ENCODE measurements at places on chromosomes 12 and 14. TPM values are rescaled to one million over a fixed set of nuclear protein-coding genes. Genes with fewer than 3 reads are reported as not detected.

- peak; percentile 74 for DNase-seq
Measured at GRCh38 chr12:42981379-42981778, 391.8 kb upstream of the PRICKLE1 start.

- DNase-seq = no peak
Measured at GRCh38 chr14:75188086-75188485, 11.7 kb upstream of the TMED10 start.

The VDR gene
- 0.14 TPM for total RNA-seq

- no peak for DNase-seq
Measured at GRCh38 chr14:61864329-61864898, 102.2 kb downstream of the SNAPC1 start.

DNA sequence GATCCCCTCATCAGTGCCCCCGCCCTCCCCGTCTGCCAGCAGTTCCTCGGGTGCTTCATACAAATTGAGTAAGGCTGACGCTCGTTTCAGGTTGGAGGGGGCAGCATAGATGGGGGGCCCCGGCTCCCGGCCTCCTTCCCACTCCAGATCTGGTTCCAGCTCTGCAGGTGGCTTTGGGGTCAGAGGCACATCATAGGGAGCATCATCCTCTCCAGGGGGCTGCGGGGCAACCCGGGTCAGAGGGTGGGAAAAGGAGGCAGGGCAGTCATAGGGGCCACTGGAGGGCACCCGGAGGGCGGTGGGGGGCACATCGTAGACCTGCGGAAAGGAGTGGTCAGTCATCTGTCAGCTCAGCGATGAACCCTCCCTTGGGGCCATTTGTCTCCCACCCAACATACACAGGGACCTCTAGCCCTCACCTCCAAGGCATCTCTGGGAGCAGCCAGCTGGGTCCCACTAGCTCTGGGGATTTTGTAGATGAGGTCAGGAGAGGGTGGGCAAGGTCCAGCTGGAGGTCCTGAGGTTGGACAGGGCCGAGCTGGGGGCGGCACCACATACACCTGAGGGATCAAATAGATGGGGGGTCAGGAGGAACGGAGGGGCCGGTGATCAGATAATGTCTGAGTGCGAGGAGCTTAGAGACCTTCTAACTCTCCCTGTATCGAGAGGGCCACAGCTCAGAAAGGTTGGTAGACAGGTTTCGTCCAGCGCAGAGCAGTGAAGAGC, 5.1 kb downstream of the EFS start:
- DNase-seq = no peak

- DNase-seq = no peak
Measured at GRCh38 chr12:93594766-93595311, 22.4 kb downstream of the SOCS2 start.

The SPTB gene
- total RNA-seq = not detected

GRCh38 chr12:32312049-32312670, 87.2 kb upstream of the FGD4 start:
- DNase-seq = peak; percentile 95

The RND1 gene
- 0.57 TPM for total RNA-seq

DNA sequence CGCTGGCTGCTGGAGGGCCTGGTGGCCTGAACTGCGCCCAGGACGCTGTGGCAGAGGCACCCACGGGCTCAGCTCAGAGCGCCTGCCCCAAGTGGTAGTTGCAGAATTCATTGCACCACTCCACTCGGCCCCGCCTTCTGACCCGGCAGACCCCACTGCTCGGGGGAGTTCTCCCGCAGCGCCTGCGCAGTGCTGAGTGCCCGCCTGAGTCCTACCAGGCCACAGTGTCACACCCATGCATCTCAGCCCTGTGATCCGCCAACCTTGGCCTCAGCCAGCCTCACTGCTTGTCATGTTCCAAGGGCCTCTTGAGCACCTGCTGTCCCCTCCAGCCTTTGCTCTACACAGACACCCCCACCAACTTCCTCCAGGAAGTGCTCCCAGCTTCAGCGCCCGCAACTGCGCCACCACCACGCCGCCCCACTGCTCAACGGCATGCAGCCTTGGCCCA, 12.2 kb downstream of the DEGS2 start:
- DNase-seq = no peak

DNA sequence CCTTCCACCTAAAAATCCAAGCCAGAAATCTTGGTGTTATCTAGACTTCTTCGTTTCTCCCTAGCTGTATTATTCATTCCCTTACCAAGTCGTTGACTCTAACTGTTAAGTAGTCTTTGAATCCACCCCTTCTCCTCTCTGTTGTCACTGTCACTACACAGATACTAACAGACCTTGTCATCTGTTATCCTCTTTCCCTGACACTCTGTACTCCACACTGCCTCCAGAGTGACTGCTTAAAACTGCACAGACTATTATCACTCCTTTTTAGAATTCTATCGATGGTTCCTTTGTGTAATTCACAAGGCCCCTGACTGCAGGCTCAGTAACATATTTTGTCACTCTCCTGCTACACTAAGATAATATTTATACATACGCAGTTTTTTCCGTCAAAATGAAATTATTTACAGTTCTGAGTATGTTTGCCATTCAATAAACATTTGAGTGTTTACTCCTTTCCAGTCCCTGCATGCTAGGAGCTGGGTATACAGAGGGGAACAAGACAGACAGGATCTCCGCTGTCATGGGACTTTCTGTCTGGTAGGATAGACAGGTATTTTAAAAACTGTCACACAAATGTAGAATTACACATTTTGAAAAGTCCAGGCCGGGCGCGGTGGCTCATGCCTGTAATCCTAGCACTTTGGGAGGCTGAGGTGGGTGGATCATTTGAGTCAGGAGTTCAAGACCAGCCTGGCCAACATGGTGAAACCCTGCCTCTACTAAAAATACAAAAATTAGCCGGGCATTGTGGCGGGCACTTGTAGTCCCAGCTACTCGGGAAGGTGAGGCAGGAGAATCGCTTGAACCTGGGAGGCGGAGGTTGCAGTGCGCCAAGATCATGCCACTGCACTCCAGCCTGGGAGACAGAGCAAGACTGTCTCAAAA, 3.8 kb downstream of the MARS1 start:
- DNase-seq = peak; percentile 36

DNA sequence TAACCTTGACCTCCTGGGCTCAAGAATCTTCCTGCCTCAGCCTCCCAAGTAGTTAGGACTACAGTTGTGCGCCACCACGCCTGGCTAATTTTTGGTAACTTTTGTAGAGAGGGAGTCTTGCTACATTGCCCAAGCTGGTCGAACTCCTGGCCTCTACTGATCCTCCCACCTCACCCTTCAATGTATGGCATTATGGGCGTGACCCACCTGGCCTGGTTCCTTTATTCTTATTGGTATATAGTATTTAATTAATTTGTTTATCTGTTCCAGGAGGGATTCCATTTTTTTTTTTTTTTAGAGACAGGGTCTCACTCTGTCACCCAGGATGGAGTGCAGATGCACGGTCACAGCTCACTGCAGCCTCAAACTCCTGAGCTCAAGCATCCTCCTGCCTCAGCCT, 40.9 kb upstream of the EAPP start:
- DNase-seq = no peak

DNA sequence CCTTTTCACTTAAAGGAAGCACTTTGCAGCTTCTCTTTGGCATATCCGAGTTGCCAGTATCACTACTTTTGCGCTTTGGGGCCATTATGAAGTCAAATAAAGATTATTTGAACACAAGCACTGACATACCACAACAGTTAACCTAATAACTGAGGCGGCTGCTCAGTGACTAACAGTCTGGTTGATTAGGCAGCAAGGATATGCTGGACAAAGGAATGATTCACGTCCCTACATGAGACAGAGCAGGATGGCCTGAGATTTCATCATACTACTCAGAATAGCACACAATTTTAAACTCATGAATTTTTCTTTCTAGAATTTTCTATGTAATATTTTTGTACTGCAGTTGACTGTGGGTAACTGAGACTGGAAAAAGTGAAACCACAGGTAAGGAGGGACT, 56.9 kb upstream of the E2F7 start:
- DNase-seq = peak; percentile 49

GRCh38 chr14:53110096-53110495, 43.0 kb downstream of the DDHD1 start:
- no peak for DNase-seq

GRCh38 chr14:85576848-85577542, 47.1 kb downstream of the FLRT2 start:
- DNase-seq = no peak

GRCh38 chr12:12488296-12488695, 74.4 kb downstream of the DUSP16 start:
- no peak for DNase-seq
